ENCODE measurements at places on chromosomes 7 and 10.

GRCh38 chr7:128420773-128421172 lies 11.0 kb upstream of the IMPDH1 start:
- no peak for DNase-seq

DNA sequence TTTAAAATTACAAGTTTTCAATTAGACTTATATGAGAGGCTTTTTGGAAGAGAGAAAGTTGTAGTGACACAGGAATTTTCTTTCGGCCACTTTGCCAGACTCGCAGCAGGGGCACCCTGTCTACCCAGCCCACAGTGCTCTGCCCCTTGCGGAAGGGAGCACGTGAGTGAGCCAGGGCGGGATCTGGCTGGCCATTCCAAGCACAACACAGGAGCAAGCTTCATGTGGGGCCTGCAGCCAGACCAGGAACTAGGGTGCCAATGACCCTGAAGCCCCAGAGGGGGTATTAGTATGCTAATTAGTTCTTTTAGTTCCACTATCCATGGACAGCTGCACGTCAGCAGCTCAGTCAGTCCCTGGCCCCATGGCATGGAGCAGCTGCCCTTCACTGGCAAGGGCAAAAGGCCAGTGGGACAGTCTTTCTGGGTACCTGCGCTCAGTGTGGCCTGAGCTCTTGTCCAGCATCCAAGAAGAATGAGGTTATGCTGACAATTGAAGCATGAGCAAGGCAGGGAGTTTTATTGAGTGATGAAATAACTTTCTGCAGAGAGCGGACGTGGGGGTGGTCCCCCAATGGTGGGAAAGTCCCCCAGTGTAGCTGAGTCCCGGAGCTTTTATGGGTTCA lies 251.1 kb upstream of the CSTF2T start:
- no peak for DNase-seq

DNA sequence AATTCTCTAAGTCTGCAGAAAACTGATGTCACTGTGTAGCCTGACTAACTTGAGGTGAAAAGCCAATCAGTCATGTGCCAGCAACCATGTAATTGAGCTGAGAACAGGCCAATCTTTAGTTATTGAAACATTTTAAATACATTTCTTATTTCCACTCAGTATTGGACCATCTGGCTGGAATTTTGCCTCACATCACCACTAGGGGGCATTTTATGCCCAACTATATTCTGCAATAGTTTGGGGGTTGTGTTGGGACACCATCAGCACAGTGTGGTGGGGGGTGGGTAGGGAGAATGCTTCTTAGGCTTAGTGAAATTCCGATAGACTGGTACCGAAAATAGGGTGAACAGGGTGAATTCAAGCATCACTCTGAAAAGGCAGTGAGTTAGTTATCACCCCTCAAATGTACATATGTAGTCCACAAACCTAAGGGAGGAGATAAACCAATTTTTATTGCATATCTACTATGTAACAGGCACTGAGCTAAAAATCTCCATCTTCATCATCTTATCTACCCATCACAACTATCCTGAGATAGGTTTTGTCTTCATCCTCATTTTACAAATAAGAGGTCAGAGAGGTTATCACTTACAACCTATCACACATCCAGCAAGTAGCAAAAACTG lies 17.8 kb downstream of the NPSR1 start:
- DNase-seq = peak; percentile 7

DNA sequence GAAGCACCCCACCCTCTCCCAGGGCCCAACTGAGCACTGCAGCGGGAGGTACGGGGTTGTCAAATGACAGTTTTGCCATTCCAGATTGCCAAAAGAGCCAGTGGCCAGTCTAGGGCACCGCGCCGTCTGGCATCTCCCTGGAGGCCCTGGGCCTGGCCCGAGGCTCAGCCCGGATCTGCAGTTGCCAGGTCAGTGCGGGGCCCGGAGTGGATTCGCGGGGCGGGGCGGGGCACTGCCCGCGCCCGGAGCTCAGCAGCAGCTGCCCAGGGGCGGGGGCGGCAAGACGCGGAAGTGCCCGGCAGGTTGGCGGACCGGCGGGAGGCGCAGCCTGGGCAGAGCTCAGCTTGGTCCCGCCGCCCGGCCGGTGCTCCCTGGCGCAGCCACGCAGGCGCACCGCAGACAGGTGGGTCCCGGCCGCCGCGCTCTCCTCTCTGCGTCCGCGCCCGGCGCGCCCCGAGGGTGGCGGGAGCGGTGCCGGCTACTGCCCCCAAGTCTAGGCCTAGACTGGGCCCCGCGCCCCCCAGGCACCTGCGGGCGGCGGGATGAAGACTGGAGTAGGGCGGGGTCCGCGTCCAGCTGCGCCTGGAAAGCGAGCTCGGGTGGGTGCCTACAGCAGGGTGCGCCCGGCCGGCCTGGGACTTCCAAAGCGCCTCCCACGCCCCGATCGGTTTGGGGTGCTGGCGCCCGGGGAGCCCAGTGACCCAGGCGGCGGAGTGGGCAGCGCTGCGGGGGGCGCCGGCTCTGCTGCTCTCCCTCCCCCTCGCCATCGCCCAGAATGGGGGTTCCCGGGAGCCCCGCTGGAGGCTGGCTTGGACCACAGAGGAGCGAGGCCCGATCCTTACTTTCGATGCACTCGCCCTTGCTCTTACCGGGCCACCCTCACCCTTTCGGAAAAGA lies at the start of gene IRF5:
TSS of gene IRF5 (plus strand) at position 281 of the 897 bp plus-strand sequence. CDS start 4,155 bp downstream, outside the sequence.
- no peak for DNase-seq
